ENCODE measurements at places on chromosomes 11 and 22.

DNA sequence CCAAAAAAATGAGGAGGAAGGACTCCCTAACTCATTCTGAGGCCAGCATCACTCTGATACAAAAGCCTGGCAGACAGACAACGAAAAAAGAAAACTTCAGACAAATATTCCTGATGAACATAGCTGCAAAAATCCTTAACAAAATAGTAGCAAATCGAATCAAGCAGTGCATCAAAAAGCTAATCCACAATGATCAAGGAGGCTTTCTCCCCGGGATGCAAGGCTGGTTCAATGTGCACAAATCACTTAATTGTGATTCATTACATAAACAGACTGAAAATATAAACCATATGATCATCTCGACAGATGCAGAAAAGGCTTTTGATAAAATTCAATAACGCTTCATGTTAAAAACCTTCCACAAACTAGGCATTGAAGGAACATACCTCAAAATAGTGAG is 16.4 kb downstream of the MTMR2 start:
- DNase-seq: no peak

DNA sequence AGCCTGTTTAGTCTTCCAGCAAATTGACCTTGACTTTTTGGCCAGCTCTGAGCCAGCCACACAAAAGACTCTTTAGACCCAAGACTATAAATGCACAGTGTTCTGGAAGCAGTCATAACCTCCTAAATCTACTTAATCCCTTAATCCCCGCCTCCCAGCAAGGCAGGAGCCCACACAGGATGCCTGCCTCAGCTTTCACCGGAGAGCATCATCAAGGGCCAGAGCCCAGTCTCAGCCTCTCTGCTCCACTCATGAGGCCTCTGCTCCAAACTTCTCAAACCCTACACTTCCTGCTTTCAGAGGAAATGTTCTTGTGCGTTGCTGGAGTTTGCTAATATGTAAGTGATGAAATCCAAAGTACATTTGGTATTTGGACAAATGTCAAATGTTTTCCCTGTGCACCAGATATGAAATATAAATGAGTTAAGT is 57.9 kb upstream of the FSHB start:
- DNase-seq: no peak

- no peak for DNase-seq
Observed at GRCh38 chr22:31400023-31400397, 606 bp downstream of the DRG1 start.

DNA sequence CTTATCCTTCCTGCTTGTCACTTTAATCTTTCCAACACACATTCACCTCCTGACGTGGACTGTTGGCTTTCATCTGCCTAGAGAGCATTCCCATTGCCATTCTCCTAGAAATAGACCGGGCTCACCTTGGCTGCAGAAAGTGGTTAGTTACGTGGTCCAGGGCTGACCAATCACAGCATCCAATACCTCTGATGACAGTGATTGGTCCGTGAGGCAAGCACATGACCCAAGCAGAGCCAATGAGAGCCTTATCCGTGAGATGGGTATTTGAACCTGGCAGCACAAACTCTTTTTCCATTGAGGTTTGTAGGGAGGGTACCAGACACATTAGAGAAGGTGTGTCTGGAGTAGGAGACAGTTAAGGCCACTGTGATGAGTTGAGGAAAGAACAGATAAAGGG is 85.8 kb downstream of the MIAT start:
- no peak for DNase-seq

- no peak for DNase-seq
Observed at GRCh38 chr11:639332-639955, 2.4 kb downstream of the DRD4 start.

DNA sequence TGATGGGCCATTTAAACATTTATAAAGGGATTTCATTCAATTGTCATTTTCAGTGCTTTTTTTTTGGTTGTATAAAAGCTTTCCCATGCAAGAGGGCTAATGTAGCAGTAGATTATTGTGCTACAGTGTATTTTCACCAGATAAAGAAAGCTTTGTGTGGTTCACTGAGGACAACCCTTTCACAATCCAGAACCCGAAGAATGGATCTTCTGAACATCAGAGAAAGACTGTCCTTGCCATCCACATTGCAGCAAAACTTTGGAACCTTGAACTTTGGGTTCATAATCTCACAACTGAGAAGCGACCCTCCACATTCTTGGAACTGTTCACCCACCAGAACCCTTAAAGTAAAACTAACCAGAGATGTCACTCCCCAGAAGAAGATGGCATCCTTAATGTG is 9.3 kb downstream of the APOBEC3H start:
- no peak for DNase-seq

- no peak for DNase-seq
Observed at GRCh38 chr11:58654079-58654907, 31.8 kb downstream of the CNTF start.

All from esophagus squamous epithelium (tissue), 5 donors.